ENCODE measurements at places on chromosomes 1 and 21.

DNA sequence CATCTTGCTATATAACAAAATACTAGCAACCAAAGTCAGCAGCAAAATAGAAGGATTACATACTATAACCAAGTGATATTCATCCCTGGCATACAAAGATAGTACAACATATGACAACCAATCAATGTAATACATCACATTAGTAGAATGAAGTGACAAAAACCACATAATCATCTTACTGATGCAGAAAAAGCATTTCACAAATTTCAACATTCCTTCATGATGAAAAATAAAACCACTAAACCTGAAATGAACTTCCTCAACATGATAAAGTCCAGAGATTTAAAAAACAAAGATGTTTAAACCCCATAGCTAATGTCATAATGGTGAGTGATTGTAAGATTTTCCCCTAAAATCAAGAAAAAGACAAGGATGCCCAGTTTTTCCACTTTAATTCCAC lies 18.6 kb downstream of the RO60 start:
- DNase-seq: no peak

DNA sequence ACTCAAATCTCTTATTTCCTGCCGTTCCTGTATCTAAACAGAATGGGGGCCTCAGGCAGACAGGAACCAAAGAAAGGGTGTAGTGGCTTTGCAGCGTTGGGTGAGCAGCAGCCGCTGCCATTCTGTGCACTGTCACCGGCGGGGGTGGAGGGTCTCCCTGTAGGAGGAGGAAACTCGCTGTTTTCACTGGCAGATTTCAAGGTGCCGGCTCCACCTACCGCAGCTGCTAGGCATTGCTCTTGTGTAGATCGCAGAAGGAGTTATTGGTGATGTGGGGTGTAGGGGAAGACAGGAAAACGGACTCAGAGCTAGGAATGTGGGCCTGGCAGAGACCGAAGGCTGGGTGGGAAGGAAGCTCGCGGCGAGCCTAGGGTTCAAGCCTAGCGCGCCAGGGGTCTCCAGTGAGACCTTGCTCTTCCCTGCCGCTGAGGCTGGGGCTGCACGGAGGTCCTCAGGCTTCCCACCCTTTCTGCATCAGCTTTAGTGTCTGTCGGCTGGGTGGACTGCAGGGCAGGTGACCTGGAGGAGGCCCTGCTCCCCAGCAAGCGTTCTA lies 20.8 kb downstream of the ATP5PO start:
- peak; percentile 84 for DNase-seq

GRCh38 chr1:3068564-3069431 lies at the start of gene PRDM16:
PRDM16 (plus strand) TSS chr1:3069203; CDS start chr1:3069260, 57 bp downstream.
- no peak for DNase-seq

DNA sequence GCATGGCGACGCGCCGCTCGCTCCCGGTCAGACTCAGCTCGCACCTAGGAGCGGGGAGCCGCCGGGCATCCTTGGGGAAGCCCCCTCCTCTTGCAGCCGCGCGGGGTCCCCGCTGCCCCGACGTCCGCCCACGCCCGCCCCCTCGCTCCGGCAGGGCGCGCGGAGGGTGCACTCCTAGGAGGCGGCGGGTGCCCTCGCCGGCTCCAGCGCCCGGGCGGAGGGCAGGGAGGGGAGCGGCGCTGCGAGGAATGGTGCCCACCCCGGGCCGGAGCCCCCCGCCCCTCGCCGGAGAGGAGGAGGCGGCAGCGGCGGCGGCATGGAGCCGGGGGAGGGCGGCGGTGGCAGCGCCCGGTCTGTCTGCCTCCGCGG lies 488 bp downstream of the FAM78B start:
- DNase-seq: no peak

DNA sequence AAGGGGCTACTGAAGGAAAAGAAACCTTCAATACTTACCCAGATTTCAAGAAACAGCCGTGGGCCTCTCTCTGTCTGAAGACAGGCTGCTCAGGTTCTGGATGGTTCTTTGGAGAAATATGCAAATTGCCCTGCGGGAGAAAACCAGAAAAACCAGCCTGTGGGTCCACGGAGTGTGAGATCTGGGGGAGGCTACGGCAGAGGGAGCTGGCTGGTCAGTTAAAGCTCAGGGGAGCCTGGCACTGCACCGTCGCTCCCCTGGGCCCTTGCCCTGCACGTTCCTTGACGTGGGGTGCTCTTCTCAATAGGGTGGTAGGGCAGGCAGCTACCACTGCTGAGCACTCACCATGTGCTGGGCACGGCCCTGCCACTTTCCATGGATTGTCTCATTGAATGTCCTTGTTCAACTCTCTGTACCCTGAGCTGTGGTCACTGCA lies 12.7 kb downstream of the TMCO4 start:
- no peak for DNase-seq

DNA sequence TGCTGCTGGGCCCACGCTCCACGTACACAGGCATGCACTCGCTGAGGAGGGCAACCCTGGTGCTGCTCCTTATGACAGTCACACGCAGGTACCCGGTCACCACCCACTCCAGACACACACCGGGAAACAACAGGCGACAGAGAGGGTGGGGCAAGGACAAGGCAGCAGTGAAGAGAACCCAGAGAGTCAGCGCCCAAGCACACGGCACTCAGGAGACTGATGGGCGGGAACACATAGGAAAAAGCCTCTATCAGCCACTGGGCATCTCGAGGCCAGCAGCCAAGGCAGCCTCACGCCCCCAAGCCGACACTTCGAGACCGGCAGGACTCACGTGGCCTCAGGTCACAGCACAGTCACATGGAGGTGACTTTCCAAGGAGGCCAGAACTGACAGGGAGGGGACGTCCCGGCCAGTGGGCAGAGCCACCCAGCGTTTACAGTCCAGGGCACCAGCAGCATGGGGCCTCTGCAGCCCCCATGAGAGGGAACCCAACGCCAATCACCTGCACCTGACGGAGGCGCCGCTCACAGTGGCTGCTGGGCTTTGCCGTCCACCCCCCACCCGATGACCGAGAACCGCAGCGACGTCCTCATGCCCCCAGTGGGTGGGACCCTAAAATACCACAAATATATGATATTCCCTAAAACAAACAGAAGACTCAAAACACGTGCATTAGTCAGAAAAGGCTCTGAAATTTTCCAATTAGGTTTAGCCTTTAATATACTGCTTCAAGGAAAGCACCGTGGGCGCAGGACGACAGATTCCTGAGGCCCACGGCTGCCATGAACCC lies 19.7 kb downstream of the PTTG1IP start:
- no peak for DNase-seq

GRCh38 chr1:43065191-43065590 lies 106.5 kb upstream of the SLC2A1 start:
- DNase-seq: no peak

DNA sequence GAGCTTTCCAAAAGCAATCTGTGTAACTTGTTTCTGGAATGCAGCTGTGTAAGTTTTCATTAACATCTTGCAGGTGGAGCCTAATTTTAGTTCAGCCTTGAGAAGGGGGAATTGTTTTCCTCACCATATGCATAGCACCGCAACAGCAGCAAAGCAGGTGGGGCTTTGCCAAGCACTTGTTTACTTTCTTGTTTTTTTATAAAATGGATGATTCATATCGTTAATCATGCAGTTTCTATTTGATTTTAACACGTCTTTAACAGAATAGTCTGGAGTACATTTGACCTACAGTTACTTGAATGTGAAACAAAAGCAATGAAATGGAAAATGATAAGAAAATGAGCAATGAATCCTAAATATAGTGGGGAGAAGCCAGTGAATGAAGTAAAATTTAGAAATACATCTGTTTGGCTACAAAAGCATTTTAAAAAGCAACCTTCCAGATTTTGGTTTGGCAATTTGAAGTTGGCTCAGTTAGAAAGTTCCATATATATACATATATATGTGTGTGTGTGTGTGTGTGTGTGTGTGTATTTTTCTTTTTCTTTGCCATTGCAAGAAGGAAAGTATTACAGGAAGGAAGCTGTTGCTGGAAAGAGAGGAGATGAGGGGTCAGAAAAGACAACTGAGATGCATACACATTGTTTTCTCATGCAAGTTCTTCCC lies 119.0 kb upstream of the ADGRL2 start:
- no peak for DNase-seq

GRCh38 chr1:183219616-183220009 lies 33.5 kb downstream of the LAMC2 start:
- DNase-seq: no peak

GRCh38 chr1:153070243-153070642 lies 1.2 kb downstream of the SPRR2B start:
- no peak for DNase-seq

- DNase-seq: peak; percentile 84
Measured at GRCh38 chr1:109201123-109201703, 12.5 kb upstream of the SARS1 start.

DNA sequence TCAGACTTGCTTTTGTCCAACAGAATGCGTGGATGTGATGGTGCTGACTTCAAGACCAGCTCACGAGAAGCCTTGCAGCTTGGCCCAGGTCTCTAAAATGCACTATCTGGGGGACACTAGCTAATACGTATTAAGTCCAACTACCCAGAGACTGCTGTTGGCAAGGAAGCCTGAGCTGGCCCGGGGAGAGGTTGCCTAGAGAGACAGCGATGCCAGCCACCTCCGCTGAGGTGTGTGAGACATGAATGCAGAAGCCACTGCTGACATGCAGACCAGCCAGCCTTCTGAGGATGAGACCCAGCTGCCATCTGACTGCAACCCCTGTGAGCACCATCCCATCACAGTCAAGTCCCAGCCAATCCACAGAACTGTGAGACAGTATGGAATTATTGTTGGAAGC lies 32.5 kb downstream of the THAP3 start:
- no peak for DNase-seq

GRCh38 chr1:48493970-48494769 lies 22.2 kb upstream of the SPATA6 start:
- peak; percentile 94 for DNase-seq

DNA sequence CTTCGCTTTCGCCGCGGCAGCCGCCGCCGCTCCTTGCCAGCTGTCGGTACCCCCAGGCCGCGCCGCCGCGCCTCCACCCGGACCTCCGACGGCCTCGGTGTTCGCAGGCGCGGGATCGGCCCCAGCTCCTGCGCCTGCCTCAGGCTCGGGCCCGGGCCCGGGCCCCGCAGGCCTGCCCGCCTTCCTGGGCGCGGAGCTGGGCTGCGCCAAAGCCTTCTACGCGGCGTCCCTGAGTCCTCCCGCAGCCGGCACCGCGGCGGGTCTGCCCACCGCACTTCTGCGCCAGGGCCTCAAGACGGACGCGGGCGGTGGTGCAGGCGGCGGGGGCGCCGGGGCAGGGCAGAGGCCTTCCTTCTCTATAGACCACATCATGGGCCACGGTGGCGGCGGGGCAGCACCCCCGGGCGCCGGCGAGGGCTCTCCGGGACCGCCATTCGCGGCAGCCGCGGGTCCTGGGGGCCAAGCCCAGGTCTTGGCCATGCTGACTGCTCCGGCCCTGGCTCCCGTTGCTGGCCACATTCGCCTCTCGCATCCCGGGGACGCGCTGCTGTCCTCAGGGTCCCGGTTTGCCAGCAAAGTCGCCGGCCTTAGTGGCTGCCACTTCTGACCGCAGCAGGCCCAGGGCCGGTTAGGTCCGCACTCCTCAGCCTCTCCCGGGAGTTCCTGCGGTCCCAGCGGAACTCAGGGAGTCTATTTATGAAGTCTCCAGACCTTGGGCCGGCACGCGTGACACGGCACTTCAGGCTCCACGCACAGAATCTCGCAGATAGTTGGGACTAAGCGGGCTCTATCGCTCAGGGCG lies 1.4 kb downstream of the FOXD2 start:
- no peak for DNase-seq

DNA sequence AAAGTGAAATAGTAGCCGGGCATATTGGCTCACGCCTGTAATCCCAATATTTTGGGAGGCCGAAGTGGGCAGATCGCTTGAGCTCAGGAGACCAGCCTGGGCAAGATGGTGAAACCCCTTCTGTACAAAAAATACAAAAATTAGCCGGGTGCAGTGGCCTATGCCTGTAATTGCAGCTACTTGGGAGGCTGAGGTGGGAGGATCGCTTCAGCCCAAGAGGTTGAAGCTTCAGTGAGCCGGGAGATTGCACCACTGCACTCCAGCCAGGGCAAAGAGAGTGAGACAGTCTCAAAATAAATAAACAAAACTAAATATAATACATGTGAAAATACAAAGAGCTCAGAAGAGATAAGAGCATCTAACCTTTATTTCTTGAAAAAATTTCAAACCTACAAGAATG lies 2.3 kb upstream of the MSTO1 start:
- DNase-seq: no peak

DNA sequence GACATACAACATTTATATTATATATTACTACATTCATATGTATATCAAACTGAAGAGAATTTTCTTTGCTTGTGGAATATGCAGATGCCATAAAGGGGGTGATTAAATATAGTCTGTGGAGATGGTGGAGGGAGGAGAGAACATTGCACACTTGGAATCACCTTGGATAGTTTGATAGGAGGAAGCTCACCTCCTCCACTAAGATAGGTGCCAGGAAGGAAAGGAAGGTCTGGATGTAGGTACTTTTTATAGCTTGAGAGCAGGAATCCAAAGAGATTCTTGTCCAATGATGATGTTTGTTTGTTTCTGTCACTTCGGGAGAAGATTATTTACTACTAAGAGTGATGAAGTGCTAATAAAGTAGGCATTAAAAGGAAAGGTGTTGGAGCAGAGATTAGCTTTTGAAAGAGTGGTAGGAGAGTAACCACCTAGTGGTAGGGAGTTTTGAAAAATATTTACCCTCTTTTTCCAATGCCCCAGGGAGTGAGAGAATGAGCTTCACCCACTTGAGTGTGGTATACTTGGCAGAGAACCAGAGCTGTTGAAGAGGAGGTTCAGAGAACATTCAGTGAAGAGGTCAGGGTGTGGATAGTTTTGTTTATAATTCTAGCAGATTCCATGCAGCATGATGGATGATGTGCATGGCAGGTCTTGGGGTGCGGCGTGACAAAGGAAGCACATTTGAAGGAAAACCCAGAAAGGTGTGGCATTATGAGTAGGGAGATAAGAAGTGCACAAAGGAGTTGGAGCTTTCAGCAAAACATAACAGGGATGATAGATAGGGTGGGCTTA lies 145.0 kb downstream of the PATJ start:
- no peak for DNase-seq

- DNase-seq: no peak
Measured at GRCh38 chr1:31356427-31356826, 16.4 kb downstream of the FABP3 start.

GRCh38 chr1:40823345-40823744 lies 38.8 kb downstream of the CITED4 start:
- DNase-seq: no peak

GRCh38 chr1:155250633-155251449 lies 4.4 kb downstream of the ENTREP3 start:
- peak; percentile 96 for DNase-seq

GRCh38 chr1:177328251-177328650 lies 157.5 kb downstream of the BRINP2 start:
- DNase-seq: no peak

DNA sequence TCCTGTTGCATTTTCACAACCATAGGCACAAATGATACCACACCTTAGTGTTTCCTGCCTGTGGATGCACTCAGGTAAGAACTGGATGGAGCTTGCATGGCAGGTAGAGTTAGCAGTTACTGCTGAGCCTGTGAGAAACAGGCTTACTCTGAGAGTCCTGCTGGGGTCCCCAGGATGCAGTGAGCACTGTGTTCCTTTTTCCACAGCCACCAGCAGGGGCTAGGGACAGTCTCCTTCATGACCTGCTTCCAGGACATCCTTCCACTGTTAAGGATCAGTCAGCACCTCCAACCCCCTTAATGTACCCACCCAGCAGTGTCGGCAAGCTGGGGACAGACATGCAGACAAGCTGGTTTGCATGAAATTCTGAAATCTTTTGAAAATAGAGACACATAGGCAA lies 16.3 kb downstream of the CAPN8 start:
- no peak for DNase-seq

- DNase-seq: no peak
Measured at GRCh38 chr21:23445307-23445706, 2162.0 kb downstream of the MRPL39 start.

All from Ammon's horn (tissue), 1 donor.